Endothelial cell of umbilical vein (primary cell): ENCODE measurements at places on chromosomes 2 and 18. TPM values are rescaled to one million over a fixed set of nuclear protein-coding genes. Genes with fewer than 3 reads are reported as not detected.

The ECEL1 gene
- total RNA-seq: not detected in 2 replicates

The ASB18 gene
- not detected in 2 replicates for total RNA-seq

The ERBB4 gene
- total RNA-seq: 0.27 and 0.74 TPM in 2 replicates

The PAIP2B gene
- 0.58 and 0.62 TPM in 2 replicates for total RNA-seq

The FLACC1 gene
- total RNA-seq: 1.4 TPM in 2 replicates

The STAM2 gene
- 25.7 and 27.5 TPM in 2 replicates for total RNA-seq

The EMILIN2 gene
- total RNA-seq: 11.3 and 13.4 TPM in 2 replicates

The SPATA3 gene
- not detected in 2 replicates for total RNA-seq

The SCYGR4 gene
- total RNA-seq: not detected in 2 replicates
